ENCODE measurements at places on chromosomes 7 and 10.

GRCh38 chr10:96747734-96748550 is 27.6 kb upstream of the PIK3AP1 start:
- DNase-seq = peak; percentile 90

GRCh38 chr7:1819259-1819841 is 149.3 kb downstream of the ELFN1 start:
- no peak for DNase-seq

- no peak for DNase-seq
Observed at GRCh38 chr7:81190997-81191768, 272.3 kb upstream of the SEMA3C start.

DNA sequence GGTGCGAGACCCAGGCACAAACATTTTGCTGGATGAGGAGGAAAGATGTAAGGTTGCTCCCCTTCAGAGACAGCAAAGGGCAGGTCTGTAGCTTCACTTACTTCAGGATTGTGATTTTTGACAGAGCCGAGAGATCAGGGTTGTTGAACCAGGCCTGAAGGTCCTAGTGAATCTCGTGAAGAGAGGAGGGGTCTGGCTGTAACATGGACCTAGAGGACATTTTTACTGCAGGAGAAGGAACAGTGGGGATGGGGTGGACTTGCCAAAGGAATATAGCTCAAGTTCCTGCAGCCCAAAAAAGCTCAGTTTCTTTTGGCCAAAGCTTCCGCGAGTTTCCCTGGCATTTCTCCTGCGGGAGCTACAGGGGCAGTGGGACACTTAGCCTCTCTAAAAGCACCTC is 976 bp upstream of the EGFR start:
- DNase-seq = no peak

DNA sequence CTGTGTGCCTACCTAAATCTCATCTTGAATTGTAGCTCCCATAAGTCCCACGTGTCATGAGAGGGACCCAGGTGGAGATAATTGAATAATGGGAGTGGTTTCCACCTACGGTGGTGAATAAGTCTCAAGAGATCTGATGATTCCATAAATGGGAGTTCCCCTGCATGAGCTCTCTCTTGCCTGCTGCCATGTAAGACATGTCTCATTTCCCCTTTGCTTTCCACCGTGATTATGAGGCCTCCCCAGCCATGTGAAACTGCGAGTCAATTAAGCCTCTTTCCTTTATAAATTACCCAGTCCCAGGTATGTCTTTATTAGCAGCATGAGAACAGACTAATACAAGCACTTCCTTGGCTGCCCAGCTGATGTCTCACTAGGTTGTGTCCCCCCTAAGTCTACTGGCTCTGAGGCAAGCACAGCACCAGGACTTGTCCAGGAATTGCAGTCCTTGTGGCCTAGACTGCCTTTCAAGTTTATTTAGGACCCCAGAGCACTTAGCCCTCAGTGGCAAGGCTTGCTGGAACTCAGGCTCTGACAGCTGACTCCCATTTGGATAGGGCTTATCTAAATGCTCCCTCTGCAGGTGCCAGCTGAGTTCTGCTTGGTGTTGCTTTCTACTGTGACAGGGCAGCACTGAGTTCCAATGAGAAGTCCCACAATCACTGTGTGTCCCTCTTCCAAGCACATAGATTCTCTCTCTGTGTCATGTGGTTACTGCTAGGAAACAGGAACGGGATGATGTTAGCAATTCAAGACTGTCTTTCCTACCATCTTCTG is 59.0 kb upstream of the TAS2R16 start:
- no peak for DNase-seq

DNA sequence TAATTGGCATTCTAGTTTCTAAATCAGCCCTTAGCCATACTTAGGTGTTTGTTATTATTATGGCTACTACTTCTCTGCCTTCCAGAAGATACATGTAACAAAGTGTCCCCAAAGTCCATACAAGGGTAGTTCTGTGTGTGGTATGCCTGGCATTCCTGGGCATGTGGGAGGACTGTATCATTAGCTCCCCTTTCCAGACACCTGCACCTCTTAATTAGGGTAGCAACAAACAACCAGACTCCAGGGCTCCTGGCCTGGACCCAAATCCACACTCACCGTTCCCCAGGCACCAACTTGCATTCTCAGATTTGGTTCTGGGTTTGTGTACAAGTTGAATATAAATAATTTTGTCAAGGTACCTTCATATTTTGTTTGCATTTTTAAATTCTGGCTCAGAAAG is 15.5 kb upstream of the CALD1 start:
- no peak for DNase-seq

DNA sequence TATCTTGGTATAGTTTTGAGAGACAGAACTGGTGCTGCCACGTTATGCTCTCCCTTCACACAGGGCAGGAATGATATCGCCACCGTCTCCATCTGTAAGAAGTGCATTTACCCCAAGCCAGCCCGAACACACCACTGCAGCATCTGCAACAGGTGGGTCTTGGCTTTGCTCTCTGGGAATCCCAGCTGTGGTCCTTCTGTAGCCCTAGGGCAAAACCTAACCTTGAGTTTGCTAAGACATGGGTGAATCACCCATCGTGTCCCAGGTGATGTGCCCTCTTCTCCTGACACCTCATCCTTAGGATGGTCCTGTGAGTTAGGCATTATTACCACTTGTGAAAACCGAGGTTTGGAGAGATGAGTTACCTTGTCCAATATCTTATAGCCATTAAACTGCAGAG is 6.4 kb downstream of the ZDHHC16 start:
- DNase-seq = no peak

GRCh38 chr7:124379296-124379695 is 346.4 kb upstream of the TMEM229A start:
- no peak for DNase-seq

DNA sequence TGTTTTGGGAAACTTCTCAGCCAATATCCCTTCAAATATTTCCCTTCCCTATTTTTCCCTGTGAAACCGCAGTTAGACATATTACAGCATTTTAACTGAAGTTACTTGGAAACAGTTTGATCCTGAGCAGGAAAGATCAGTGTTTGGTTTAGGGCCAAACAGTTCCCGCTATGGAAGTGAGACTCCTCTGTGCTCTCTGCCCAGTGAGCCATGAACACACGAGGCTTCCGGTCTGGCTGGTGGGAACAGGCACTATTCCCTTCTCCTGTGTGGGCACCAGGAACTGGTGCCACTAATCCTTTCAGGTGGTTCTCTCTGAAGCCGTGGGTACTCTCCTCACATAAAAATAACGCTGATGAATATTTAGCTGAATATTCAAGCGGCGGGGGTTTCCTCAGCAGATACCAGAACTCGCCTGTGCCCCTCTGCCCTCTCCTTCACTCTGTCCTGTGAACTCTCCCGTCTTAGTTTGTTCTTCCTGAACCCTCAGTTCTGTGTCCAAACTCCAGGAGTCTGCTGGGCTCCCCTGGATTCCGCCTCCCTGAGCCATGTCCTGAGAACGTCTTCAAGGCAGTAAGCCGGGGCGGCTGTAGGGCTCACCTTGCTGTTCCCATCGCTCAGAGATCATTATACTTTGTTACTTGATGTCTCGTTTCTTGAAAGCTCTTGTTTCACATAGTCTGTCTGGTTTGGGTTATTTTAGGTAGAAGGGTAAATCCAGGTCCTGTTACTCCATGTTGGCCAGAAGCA is 25.7 kb downstream of the FOXL3 start:
- DNase-seq = no peak

GRCh38 chr10:22554461-22555182 is 159.8 kb downstream of the PIP4K2A start:
- no peak for DNase-seq

DNA sequence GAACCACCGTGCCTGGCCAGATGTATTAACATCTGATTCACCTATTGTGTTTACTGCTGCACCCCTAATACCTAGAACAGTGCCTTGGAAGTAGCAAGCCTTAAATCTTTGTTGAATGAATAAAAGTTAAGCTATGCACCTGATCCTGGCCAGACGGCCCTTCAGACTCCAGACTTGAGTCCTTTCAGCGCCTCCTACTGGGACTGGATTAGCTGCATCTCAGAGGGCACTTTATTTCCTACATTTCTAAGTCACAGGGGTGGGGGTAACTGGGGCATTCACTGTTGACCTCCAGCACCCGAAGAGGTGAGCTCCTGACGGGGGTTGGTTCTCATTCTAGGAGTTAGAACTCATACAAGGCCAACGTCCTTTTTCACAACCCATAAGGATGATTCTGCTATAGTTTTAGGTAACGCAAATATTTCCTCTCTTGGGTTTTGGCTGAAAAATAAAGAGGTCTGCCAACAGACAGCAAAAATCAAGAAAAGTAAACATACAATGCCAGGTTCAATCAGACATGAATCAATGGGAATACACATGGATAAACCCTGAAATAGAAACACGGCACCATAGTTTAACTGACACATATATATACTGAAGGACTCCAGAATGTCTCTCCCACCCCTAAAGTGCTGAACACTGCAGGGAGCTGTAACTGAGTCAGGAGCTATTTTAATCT is 48.0 kb upstream of the DLG5 start:
- no peak for DNase-seq

DNA sequence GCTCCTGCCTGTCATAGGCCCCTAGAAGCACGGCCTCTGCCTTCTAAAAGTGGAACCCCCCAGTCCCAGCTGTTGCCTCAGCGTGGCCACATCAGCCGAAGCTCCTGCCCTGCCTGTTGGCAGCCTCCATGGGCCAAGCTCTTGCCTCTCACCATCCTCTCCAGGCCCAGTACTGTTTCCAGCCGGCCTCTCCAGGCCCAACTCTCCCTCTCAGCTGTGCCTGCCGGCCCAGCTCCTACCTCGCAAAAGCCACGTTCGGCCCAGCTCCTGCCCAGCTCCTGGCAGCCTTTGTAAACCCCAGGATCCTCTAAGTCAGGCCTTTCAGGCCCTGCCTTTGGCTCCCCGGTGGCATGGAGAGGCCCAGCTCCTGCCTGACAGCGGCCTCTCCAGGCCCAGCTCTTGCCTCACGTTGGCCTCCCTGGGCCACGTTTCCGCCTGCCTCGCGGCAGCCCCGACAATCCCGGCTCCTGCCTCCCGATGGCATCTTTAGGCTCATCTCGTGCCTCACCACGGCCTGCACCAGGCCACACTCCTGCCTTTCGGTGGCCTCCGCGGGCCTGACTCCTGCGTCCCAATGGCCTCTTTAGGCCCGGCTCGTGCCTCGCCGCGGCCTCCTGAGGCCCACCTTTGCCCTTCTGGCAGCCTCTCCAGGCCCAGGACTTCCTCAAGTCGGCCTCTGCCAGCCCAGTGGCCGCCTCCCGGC is 17.5 kb upstream of the TMEM248 start:
- DNase-seq = no peak

DNA sequence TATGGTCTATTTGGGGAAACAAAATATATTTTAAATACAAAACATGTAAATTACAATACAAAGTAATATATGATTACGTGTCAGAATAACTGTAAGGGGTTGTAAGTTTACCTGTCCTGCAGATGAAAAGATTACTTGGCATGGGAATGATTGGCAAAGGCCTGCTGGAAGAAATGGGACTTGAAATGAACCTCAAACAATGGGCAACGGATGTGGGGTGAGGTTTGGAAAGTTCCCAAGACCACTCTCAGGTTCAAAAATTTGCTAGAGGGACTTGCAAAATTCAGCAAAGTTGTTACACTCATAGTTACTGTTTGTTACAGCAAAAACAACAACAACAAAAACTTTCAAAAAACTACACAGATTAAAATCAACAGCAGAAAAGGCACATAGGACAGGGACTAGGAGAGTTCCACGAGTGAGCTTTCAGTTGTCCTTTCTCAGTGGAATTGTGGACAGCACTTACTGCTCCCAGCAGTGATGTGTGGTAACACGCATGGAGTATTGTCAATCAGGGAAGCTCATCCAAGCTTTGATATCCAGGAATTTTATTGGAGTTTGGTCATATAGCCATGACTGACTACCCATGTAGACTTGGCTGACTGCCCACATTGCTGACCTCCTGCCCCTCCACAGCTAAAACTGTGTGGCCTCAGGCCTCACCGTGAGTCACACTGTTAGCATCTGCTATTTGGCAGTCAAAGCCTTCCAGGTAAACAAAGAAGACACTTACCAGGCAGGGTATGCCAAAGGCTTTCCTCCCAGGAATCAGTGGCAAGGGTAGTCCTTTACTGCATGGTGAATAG is 43.8 kb downstream of the EXOC6 start:
- no peak for DNase-seq

DNA sequence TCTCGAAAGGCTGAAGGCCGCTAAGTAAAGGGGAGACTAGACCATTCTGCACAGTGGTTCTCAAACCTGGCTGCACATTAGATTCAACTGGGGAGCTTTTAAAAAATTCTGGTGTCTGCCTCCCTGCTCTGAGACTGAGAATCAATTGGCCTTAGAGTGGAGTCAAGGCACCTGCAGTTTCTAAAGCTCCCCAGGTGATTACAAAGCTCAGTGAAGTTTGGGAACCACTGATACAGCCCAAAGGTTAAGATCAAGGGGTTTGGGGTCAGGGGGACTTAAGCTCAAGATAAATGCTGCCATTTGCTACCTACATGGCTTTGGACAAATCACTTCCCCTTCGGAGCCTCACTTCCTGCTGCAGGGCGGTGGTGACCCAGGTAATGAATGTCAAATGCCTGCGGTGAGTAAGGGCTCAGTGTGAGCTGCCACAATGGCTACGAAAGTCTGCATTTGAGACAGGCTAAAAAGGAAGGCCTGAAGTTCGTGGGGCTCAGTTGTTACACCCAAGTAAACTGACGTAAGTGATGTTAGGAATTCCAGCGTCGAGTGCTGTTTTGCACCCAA is 72.3 kb downstream of the TLL2 start:
- no peak for DNase-seq

DNA sequence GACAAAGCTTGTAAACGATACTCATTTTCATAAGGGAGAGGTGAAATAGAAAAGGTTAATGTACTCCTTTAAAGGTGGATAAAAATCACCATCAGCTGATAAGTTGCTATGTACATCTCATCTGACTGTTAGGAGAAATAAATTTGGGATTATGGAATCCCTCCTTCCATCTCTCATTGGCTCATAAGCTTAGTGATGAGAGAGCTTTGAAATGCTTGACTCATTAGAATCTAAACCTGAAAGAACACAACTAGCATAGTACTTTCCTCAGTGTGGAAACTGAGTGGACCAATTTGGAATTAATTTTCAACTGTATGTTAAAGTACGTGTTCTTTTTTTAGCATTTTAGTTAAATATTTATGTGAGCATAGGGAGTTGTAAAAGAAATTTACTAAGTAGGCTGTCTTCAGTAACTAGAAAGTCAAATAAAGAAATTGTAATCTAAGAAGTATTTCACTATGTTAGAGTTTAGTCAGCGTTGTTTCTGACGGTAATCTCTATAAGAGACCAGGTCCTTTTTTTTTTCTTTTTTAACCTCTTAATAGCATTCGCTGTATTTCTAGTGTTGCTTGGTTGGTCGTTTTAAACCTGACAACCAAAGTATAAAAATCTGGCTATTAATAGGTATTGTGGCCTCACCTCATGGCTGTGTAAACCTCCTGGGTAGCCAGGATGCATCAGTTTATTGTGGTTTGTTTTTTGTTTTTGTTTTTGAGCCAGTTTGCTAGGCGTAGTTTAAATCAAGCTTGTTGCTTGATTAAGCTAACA is 34.4 kb downstream of the FHIP2A start:
- no peak for DNase-seq

DNA sequence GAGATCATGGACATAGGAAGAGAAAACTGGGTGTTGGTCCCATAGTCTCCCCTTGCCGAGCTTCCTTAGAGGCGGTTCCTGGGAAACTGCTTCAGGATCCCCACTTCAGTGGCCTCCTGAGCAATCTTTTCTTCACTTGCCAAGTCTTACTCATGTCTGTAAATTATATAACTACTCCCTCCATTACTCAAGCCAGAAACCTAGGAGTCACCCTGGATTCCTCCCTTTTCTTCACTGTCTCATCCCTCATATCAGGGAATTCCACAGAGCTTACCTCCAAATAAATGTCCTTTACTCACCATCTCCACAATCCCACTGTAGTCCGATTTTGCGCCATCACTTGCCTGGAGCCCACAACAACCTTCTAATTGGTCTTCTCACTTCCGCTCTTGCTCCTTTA is 29.1 kb upstream of the TRUB1 start:
- DNase-seq = no peak

GRCh38 chr10:59073456-59074053 is 102.9 kb upstream of the PHYHIPL start:
- DNase-seq = no peak

Measured in suppressor macrophage treated with lipopolysaccharide for 4 hours (primary cell).